ENCODE measurements at places on chromosomes 12 and 14. TPM values are rescaled to one million over a fixed set of nuclear protein-coding genes. Genes with fewer than 3 reads are reported as not detected.

GRCh38 chr12:6936636-6937480, 6.8 kb upstream of the RNU7-1 start:
- no peak for DNase-seq

DNA sequence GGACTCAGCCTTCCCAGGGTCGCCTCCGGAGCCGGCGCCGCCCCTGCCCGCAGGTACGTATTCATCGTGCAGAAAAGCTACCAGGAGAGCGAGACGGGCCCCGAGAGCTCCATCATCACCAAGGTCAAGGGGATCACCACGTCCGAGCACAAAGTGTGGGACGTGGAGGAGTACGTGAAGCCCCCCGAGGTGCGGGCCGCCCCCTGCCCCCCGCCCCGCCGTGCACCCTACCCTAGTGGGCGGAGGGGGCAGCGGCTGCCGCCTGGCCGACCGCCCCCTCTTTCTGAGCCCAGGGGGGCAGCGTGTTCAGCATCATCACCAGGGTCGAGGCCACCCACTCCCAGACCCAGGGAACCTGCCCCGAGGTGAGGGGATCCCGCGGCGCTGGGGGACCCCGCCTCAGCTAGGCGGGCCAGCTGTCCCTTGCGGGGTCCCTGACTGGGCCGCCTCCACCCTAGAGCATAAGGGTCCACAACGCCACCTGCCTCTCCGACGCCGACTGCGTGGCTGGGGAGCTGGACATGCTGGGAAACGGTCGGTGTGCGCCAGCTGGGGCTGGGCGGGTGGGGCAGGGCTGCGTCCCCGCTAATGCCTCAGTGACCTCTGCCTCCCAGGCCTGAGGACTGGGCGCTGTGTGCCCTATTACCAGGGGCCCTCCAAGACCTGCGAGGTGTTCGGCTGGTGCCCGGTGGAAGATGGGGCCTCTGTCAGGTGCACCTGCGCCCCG, 973 bp downstream of the P2RX2 start:
- DNase-seq = no peak

DNA sequence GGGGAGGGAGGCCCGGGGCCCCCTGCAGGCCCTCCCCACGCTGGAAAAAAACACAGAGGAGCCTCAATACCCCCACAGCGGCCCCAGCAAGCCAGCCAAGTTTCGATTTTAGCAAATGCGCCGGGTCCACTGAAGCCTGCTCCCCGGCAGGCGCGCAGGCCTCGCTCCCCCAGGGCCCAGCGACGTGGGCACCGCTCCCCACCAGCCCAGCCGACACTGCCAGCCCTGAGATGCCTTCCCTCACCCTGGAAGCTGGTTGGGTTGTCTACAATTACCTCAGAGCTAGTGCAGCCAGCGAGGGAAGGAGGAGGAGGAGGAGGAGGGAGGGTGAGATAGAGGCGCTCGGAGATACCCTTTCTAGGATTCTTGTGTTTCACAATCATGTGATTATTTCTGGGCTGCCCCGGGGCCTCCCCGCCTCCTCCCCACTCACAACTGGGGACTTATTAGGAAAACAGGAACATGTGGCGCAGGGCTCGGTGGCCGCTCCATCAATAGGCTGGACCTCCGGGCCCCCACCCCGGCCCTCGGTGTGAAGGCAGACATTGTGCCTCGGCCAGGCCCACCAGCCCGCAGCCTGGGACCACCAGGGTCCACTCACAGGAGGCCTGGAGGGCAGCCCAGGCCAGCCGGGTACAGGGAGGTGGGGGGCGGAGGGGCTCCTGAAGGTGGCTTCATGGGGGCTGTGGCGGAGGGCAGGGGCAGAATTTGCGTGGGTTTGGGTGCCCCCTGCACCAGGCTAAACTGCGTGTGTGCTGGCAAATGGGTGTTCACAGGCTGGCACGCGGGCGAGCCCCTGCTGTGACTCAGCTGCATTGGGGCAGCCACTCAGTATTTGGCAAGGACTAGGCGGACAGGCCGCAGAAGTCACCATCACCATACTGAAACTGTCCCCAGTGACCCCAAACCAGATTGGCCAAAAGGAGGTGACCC, 109.9 kb downstream of the NCOR2 start:
- peak; percentile 53 for DNase-seq

Gene BDKRB1
- 0.52 TPM for polyA plus RNA-seq

Gene BCL2L2
- polyA plus RNA-seq = 50.6 TPM
